ENCODE measurements at places on chromosomes 16 and 17.

- DNase-seq: no peak
Observed at GRCh38 chr17:5282642-5283217, 646 bp downstream of the RABEP1 start.

DNA sequence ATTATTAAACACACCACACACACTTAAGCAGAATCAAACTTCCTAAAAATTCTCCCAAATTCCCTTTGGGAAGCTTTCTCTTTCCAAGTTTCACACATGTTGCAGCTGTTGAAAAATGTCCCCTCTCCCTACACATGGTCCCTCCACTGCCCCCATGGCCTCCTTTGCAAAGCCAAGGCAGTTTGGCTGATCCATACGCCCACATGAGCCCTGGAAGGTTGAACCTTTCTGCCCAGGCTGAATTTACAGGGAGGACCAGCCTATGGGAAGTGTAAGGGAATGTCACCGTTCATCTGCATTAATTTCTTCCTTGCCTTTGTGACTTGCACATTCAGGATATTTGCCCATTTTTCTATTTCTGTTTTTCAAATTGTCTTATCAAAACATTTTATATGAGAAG lies 31.1 kb upstream of the SHISA6 start:
- DNase-seq: no peak

GRCh38 chr16:11105038-11105903 lies 150.7 kb downstream of the SOCS1 start:
- peak; percentile 10 for DNase-seq

GRCh38 chr16:63596716-63597115 lies 1525.1 kb downstream of the CDH11 start:
- no peak for DNase-seq

- DNase-seq: no peak
Observed at GRCh38 chr17:40498281-40499084, 2.9 kb downstream of the TNS4 start.

GRCh38 chr16:23433261-23433920 lies 19.6 kb downstream of the COG7 start:
- DNase-seq: no peak

- no peak for DNase-seq
Observed at GRCh38 chr16:8481810-8482209, 108.5 kb downstream of the TMEM114 start.

DNA sequence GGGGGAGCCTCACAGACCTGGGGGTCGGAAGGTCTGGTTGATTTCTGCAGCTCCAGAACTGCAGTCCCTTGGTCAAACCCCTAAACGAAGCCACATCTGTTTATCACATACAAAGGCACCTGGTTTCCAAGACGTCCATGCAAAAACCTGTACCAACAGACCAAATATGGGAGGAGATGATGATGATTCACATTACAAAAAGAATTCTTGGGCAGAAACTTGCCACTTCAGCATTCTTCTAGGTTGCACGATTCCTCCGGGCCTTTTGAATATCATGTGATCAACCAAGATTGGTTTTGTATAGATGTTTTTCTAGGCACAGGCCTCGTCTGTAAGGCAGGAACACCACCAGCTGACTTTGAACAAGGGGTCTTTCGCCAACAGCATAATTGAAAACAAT lies 466.3 kb downstream of the SOX9 start:
- no peak for DNase-seq

GRCh38 chr17:77378318-77379064 lies 237.7 kb downstream of the SEC14L1 start:
- no peak for DNase-seq

- DNase-seq: no peak
Observed at GRCh38 chr17:28325211-28325610, 6.2 kb downstream of the TMEM97 start.

- DNase-seq: no peak
Observed at GRCh38 chr17:16262201-16262600, 45.2 kb downstream of the PIGL start.

DNA sequence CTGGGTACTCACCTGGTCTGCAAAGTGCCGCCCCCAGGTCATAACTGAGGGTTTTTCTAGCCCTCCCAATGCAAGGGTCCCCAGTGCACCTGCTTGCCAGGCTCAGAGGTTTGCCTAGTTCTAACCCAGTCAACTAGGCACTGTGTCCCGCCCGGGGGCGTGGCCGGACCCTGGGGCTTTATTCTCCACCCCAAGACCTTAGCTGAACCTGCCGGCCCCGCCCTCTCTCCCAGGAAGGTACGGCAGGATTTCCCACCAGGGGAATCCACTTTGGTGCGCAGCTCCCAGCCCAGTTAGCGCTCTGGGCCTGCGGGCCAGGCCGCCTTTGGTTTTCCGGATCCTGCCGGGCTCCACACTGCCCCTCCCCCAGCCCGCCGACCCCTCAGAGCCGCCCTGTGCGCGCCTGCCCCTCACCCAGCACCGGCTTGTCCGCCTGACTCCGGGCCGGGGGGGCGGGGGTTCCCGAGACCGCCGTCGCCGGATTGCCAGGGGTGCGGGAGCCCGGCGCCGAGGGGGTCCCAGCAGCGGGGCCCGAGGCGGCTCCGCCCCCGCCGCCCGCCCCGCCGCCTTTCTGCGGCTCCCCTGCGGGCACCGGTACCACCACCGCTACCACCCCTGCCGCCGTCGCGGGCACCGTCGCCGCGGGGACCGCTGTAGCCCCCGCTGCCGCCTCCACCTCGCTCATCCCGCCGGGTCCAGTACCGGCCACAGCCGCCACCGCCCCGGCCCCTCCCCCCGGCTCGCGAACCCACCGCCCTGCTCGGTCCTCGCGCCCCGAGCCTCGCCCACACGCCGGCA lies 424 bp downstream of the YBX2 start:
- no peak for DNase-seq

DNA sequence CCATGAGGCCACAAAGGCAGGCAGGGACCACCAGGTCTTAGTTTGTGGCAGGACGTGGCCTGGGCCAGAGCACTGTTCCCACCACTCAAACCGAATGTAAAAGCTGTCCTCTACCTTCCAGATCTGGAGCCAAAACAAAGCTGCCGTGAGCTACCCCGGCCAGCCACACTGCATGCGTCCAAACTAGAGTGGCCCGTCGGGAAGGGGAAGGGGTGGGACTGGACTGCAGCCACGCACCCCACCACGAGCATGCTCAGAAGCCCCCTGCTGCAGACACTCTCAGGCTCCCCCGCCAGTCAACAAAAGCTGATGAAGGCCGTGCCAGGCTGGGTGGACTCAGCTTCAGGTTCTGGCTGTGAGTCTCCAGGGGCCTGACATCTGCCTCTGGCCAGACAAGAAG lies 15.2 kb downstream of the SLC13A5 start:
- no peak for DNase-seq

DNA sequence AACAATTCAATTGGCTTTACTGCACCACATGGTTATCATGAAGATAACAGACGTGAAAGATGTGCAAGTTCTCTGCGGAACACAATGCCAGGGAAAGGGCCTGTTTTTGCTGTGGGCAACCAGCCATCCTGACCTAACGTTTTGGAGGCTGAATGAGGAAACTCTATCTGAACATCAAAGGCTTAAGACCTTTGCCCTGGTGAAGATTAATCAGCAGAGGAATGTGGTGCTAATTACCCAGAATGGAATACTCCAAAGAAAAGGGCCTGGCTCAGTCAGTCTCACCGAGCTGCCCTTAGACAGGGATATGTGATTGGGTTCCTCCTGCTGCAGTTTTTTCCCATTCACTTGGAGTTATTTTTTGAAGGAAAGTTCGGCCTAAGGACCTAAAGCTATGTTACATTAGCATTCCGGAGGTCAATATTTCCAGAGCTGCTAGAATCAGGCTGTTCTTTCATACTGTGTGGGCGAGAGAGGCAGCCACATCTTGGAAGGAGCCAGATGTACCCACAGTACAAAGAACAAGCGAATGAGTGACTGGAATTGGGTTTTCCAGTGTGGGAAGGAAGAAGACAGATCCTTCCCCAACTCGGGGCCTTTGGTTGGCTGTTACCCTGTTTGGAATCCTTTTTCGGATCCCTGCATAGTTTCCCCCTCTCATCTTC lies 15.5 kb downstream of the ASIC2 start:
- DNase-seq: no peak

- no peak for DNase-seq
Observed at GRCh38 chr17:57948555-57949420, 6.4 kb downstream of the CUEDC1 start.

DNA sequence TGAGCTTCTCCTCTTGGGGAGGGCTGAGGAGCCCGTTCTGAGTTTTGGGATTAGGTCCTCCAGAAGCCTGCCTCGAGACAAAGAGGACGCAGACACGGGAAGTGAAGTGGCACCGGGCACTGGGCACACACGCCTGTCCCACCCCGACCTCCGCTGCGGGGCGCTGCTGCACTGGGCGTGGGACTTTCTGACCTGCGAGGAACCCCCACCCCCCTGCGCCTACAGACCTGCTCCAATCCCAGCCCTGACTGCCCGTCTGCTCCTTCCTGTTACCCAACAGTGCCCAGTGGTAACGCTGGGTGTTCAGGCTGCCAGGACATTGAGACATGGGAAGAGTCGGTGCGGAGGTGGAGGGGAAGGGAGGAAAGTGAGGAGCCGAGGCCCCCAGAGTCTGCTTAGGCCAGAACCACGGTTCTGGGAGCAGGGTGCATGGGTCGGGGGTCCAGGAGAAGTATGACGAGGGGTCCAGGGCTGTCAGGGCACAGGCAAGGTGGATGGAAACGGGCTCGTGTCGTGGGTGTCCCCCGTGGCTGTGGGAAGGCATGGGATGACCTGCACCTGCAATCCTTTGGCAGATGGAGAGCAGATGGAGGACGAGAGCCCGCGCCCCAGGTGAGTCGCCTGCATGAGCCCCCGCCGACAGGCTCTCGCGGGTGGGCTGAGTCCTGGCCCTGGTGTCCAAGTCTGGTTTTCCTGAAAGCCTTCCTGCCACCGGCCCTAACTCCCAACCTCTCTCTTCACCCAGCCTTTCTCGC lies 112.0 kb upstream of the CREBBP start:
- DNase-seq: no peak

DNA sequence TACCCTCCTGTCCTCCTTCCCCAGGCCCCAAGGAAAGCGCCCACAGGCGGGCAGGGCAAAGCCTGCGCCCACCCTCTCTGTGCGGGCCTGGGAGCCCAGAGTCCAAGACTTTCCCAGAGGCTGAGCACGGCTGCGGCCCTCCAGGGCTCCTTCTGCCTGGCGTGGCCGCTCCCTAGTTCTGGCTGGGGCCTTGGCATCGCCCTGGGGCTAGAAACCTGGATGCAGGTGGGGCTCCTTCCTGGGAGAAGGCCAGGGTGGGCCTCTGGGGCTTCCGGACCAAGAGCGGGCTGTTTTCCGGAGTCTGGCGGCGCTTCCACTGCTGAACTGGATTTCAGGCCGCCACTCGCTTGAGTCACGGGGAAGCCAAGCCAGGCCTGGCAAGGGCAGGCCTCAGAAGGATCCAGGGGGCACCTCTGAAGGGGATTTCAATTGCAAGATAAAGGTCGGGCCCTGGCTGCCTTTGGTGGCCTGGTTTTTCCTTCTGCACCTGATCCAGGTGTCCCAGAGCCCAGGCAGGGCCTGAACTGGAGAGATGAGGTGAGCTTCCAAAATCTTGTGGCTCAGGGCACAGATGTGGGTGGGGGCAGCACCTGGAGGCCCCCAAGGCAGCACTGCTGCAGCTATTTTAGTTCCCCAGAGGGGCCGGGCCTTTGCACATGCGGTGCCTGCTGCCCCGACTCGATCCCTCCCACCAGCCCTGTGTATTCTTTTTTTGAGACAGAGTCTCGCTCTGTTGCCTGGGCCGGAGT lies 227.4 kb downstream of the MRTFB start:
- no peak for DNase-seq

DNA sequence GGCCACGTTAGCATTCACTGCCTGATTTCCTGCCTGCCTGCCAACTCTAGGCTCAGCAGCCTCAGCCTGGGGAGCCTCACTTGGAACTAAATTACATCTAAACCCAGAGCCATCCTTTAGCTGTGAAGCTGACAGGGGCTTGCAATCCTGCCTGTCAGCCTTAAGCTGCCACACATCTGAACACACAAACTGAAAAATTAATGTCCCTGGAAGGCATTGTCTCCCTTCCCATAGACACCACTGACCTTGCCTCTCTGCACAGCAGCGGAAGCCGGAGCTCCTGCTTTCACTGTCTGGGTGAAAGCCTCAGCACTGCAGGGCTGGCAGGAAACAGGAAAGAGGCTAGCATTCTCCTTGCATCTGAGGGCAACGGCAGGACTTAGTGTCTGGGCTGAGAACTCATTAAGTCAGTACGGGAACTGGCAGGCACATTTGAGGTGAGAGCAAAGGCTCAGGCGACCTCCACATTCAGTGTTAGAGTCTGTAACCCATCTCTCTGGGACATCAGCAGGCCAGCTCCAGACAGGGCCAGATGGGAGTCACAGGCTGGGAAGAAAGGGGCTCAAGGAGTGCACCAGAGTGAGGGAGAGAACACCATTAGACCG lies 452.4 kb upstream of the C16orf82 start:
- DNase-seq: no peak

DNA sequence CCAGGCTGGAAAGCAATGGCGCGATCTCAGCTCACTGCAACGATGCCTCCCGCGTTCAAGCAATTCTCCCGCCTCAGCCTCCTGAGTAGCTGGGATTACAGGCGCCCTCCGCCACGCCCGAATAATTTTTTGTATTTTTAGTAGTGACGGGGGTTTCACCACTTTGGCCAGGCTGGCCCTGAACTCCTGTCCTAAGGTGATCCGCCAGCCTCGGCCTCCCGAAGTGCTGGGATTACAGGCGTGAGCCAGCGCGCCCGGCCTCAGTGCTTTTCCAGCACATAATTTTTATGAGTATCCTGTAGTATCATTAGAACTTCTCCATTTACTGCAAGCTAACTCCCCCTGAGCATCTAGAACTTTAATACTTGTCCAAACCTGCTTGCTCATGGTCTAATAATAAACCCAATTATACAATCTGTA lies 1.8 kb downstream of the UBE2G1 start:
- DNase-seq: no peak

GRCh38 chr16:2609827-2610470 lies 72.1 kb downstream of the PDPK1 start:
- DNase-seq: no peak

- no peak for DNase-seq
Observed at GRCh38 chr16:63563819-63564505, 1527.7 kb upstream of the CDH8 start.

DNA sequence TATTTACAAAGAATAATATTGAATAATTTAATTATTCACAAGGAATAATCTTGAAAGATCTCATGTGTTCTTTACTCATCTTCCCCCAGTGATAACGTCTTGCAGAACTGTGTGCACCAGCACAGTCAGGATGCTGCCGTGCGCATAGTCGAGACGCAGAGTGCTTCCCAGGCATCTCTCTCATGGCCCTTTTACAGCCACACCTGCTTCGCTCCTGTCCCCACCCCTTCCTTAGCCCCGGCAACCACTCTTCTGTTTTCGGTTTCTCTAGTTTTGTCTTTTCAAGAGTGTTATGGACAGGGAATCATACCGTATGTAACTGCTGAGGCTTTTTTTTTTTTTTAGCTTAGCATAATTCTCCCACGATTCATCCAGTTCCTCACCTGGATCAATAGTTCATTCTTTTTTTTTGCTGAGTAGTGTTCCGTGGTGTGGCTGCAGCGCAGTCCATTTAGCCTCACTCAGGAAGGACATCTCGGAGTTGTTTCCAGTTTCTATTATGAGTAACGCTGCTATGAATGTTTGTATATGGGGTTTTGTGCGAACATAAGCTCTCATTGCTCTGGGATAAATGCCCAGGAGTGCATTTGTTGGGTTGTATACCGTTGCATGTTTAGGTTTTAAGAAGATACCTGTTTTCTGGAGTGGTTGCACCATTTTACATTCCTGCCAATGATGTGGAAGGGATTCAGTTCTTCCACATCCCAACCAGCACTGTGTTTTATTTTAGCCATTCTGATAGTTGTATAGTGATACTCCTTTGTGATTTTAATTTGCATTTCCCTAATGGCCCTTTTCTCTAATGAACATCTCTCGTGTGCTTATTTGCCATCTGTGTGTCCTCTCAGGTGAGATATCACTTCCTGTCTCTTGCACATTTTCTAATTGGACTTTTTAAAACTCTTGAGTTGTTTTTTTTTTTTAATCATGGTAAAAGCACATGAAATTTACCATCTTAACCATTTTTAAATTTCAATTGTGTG lies 47.6 kb downstream of the SEC14L1 start:
- no peak for DNase-seq
